Endothelial cell of umbilical vein (primary cell): ENCODE measurements at places on chromosomes 3 and 15.
A peak's percentile ranks its signal among the peaks of the same experiment; 100 is the strongest.

DNA sequence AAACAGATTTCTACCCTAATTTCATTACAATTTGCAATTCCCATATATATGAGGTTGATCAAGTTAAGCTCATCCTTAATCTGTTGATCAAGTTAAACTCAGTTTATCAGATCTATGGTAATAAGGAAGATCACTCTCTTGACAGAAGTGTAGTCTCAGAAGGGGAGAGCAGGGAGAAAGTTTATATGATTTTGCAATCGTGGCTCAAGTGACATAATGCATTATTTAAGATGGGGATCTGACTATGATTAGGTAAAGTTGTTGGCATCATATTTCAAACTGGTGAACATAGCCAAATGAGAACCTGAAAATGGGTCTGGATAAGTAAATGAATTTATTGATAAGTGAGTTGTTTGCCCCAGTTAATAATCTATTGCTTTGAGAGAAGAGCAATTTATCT, 995.3 kb downstream of the OTOL1 start:
- no peak for DNase-seq

DNA sequence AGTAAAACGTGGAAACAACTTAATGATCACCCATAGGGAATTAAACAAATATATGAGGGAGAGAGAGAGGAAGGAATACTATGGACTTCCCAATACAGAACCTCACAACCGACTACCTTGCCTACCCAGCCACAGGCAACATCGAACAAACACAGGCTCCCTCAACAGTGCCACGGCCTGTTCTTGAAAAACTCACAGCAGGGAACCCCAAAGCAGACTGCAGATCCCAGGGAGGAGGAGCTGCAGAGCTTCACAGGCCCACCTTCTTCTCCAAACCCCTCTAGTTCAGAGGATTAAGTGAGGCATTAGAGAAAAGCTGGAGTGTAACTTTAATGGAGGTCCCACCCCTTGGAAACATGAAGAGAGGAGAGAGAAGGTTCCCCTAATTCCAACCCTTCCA, 110.2 kb downstream of the ST8SIA2 start:
- DNase-seq = no peak

- no peak for DNase-seq
Measured at GRCh38 chr3:14532691-14533456, 7.3 kb downstream of the GRIP2 start.

- DNase-seq = no peak
Measured at GRCh38 chr15:66078196-66078928, 175.2 kb downstream of the MEGF11 start.

- DNase-seq = no peak
Measured at GRCh38 chr15:73048624-73049295, 3.5 kb upstream of the NEO1 start.

DNA sequence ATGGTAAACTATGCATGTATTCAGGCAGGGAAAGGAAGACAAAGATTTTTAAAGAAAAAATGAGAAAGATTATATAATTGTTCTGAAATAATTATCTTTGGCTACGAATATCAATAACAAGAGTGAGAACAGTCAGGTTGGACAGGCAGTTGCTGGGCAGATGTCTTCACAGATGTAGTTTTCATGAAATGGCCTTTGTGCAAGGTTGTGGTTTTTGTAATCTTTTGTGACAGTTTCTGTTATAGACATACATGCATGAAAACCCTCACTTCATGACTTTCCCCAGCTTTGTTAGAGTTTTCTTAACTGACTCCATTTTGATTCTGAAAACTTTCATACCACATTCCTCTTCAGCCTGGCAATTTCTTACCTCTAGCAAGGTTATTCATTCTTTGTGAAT, 34.9 kb upstream of the SLC25A36 start:
- DNase-seq = no peak

DNA sequence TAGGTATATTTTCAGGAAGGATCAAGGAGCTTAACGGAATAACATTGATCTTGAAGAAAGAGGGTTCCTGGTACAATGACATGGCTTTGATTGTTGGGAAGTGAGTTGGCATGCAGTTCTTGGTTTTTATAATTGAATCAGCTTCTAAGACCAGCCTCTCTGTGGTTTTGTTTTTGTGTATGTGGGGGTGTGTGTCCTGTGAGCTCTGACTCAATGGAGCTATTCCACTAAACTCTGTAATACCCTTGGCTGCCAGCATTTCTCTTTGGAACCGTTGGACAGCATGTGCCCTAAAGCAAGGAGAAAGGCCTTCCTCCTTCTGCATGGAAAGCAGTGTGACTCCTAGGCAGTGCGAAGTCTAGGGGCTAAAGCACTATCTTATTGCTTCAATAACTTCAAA, 124.8 kb downstream of the EDEM1 start:
- no peak for DNase-seq

- DNase-seq = no peak
Measured at GRCh38 chr15:70141376-70142071, 43.8 kb upstream of the TLE3 start.

GRCh38 chr3:37739579-37740290, 121.9 kb upstream of the CTDSPL start:
- peak; percentile 11 for DNase-seq

DNA sequence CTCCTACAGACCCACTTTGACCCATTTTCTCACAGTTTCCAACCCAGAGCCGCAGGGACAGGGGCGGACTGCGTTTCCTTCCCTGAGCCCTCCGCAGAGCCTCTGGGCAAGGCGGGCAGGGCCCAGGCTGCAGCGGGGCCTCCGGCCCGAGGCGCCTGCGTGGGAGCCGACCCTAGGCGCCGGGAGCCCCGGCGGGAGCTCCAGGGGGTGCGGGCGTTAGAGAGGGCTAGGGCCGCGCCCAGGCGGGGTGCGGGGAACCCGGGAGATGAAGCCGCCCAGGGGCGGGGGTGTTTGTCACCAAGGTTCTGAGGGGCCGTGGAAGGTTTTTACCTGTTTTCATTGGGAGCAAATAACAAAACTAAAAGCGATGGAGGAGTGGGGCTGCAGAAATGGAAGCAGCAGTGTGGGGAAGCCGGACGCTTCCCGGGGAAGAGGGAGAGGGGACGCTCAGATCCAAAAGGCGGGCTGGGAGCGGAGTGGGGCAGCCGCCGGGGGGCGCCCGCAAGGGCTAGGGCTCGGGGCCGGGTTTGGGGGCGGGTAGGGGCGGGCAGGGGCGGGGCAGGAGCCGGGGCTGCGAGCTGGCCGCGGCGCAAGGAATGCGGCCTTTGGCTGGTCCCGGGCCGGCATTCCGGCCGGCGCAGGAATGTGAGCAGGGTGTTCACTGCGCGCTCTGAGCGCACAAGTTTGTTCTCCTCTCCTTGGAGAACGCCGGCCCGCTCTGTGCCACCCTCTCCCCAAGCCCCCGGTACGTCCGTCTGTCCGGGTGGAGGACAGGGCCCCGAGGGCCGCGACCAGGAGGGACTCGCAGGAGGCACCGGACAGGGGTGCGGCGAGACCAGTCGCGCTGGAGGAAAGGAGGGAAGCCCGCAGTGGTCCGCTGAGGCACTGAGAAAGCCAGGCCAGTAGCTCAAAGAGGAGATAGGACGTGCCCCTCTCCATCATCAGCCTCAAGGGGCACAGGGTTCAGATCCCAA, 61.1 kb downstream of the AMOTL2 start:
- peak; percentile 71 for DNase-seq

- DNase-seq = peak; percentile 76
Measured at GRCh38 chr15:72203507-72203837, 5.9 kb upstream of the GRAMD2A start.

DNA sequence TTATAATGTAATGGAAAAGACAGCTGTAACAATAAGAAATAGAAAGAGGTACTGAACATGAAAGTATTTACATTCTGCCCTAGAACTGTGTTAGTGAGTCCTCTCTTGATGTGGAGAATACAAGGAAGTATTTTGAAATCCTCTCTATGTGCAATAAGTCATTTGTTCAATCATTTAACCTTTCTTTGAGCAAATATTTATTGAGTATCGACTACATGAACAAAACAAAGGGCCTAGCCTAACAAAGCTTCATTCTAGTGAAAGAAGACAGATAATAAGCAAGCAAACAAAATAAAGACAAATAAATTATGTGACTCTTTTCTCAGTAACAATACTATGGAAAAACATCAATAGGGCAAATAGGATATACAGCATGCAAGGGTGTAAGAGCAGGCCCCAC, 354.9 kb upstream of the ATP11B start:
- DNase-seq = no peak

DNA sequence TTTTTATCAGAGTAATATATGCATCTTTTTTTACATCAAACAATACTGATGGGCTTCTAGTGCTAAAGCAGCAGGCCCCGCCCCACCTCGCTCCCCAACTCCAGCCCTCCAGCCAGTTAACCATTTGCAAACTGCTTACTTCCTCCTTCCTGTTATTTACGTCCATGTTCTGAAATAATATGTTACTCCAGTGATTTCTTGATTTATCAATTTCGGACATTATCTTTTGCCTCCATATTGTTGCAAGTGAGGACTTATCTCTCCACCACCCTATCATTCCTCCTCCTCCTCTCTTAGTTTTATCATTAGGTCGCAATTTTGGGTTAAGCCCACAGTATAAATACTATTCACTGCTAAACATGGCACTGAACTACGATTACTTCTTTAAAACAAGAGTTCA, 39.5 kb downstream of the ZNF710 start:
- DNase-seq = no peak

DNA sequence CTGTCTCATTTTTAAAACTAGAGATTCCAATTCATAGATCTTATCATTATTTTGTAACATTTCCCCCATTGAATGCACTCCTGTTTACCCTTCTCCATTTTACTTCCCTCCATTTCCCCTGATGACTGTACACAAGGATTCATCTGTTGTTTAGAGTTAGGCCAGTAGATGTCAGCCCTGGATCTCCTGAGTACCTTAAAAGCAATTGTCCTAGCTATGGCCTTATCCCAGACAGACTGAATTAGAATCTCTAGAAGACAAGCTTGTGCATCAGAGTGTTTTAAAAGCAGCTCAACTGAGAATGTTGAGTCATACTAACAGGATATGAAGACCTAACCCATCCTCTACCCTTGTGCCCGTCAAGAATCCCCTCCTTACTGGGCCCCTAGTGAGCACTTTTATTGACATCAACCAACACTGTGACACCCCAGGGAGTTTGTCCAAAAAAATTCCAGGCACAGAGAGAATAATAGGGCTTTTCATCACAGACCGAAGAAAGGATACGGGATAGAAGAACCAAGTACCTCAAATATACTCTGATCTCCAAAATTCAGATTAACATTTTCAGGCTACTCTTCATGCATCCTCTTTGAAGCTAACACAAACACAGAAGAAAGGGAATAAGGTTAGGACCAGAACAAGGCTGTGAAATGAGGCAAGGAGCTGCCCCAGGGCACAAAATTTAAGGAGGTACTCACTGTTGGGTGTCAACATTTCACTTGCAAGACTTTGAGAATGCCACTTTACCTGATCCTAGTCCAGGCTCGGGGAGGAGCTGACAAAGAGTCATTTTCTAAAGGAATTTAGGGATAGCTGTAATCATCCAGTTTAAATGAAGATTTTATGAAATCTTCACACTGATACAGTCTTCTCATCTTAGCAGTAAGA, 17.1 kb downstream of the ZBED2 start:
- peak; percentile 25 for DNase-seq

- DNase-seq = no peak
Measured at GRCh38 chr3:128067489-128067888, 15.3 kb downstream of the SEC61A1 start.

DNA sequence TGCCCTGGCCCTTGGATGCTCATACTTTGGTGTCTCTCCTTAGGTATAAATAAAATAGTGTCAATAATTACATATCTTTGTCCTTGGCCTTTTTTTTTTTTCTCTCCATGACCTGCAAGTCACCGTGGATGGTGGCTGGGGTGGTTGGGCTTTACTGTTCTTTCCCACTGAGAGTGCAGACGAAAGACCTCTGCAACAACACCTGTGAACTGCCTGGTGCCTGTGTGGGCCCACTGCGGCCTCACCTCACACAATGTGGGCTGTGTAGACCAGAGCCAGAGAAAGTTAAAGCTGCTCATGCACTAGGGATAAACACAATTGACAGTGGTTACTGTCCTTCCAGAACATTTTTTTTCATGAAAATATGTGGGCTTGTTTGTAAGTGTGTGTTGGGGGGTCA, 39.0 kb downstream of the CCDC32 start:
- no peak for DNase-seq

DNA sequence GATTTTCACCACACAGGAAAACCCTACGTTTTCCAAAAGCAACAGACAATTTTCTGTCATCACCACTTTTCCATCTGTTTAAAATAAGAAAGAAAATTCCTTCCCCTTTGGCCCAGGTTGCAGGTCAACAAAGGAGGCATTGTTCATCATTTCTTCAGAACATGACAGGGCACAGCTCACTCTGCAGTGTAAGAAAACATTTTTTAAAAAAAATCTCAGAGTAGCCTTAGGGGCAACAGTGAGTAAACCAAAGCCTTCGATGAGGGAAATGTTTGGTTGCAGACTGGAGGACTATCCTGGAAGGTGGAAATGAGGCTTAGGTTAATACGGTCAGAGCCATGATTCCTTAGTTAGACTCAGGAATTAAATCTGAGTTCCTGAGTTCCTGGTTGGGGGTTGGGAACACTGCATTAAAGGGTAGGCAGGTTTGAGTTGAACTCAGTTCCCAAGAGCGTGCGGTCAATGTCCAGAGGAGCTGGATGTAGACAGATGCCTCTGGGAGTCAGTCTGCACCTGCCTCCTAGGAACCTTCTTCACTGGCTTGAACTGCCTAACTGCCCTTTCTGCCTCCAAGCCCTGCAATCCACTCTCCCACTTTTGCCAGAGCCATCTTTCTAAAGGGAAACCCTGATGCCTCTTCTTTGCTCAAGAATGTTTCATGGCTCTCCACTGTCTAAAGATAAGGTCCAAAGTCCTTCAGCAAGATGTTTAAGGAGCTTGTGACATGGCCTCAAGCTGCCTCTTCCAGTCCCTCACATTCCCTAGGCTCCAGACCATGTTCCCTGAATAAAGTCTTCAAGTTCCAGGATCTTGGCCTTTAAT, 3.3 kb upstream of the HES1 start:
- no peak for DNase-seq

DNA sequence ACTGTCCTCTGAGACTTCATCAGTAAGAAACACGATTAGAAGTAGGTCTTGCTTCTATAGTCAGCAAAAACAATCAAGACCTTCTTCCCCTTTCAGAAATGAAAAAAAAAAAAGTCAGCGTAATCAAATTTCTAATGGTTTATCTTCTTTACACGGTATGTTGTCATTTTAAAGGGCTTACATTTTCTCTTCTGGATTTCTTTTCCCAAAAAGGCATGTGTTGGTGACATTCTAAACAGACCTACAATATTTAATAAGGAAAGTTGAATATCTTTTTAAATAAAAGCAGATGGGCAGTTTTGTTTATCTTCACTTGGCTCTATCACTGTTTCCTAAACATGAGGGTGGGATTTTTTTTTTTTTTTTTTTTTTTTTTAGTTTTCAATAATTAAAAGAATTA, 197.3 kb upstream of the ADAMTS9 start:
- no peak for DNase-seq

- peak; percentile 37 for DNase-seq
Measured at GRCh38 chr15:39195961-39196486, 384.9 kb upstream of the THBS1 start.

- no peak for DNase-seq
Measured at GRCh38 chr3:127012091-127012490, 29.2 kb downstream of the PLXNA1 start.
